Activated T-helper 17 cell treated with anti-CD3 and anti-CD28 coated beads, Interleukin-2, amount 50 U/mL, for 72 hours (primary cell): ENCODE measurements at places on chromosomes 7 and 10.

- ATAC-seq = peak; percentile 92
These were observed 214.0 kb upstream of the PRSS1 start for GRCh38 chr7:142535123-142535779.

DNA sequence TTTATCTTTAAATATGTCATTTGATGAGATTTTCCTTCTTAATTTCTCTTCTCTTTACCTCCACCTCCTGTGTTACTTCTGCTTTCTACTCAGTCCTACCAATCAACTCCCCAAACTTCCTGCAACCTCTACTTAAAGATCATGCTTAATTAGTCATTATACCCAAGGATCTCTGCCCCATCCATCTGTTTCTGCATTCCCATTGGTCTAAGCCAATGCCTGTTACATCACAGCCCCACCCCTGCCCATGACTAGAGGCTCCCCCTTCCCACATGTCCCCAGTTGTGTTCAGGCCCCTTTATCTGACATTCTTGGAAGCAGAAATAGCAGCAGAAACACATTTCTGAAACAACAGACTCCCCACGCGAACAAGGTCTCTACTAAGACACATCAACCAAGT lies 319.1 kb upstream of the NFE2L3 start:
- ATAC-seq = no peak

DNA sequence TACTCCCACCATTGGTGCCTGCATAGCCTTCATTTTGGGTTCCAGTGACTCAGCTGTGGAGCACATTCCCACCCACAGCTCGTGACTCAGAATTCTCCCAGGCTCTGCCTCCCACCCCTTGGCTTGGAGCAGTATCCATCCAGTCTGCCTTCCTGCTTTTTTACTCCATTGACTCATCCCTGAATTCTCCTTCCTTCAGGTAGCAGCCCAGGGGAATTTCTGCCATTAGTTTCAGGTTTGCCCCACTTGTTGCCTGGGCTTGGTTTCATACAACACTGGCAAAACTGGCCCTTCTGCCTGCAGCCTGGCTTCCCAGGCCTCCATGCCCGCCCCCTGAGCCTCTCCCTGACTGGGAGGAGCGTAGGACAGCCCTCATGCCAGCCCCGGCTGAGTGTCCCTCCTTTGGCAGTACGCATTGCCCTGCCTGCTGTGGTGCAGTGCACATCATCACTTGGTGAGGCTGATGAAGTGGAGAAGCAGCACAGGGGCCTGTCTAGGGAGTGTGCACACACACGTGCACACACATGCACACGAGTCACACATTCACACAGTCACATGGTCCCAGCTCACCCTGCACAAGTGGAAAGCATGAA lies 55.0 kb downstream of the SNX10 start:
- ATAC-seq = peak; percentile 42

DNA sequence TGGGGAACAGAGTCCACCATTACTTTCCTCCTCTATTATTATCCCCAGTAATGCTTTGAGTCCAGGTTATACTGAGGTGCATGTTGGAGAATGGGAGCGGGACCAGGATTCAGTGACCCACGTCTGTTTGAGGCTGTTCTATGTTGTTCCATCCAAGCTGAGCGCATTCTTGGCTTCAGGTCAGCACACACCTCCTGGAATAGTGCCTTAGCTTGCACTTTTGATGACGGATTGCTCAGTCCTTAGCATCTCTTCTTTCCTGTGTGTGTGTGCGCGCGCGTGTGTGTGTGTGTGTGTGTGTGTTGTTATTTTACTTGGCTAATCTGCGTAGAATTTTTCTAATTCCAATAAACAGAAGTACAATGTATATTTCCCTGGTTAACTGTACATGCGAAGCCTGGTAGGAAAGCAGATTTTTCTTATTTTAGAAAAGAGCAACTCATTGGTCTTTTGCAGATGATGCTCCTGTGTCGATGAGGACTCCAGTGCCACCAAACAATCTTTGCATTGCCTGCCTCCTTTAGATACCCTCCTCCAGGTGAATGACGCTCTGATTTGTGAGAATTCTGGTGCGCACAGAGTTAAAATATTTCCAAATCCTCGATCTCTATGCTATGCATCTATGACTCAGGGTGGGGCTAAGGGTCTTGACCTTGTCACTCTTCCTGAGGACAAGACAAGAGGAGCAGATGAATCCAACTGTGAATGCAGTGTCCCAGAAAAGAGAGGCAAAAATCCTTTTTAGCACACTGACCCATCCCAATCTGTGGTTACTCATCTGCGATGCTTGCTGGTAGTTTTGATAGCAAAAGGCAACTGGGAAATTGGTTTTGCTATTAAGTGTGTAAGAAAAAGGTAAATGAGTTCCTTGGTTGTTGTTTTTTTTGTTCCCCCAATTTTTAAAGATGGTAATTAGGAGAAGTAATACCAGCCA lies 13.3 kb upstream of the CELF2 start:
- no peak for ATAC-seq

GRCh38 chr10:17811146-17811865 lies 2.2 kb downstream of the MRC1 start:
- ATAC-seq = no peak

GRCh38 chr7:151249732-151250072 lies 1.2 kb upstream of the SMARCD3 start:
- ATAC-seq = no peak

GRCh38 chr7:27142580-27143022 lies 880 bp downstream of the HOXA5 start:
- ATAC-seq = no peak

DNA sequence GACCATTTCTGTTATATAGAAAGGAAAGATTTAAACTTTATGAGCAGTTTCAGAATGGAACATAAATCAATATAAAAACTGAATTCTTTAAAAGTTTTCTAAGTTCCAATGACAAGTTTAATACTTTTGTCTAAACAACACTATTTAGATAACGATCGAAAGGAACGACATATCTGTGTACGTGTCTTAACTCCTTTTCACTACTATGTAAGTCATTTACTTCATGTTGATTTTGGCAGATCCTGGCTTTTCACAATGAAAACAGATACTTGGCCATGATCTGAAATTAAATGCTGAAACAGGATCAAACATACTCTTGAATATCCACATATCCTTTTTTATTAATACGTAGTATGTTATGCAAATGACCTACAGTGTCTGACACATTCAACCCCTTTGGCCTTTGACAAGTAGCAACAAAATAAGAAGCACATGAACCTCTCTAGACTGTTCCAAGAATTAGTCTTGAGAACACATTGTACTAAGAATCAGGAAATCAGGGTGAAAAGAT lies 41.9 kb downstream of the RNLS start:
- ATAC-seq = no peak

- no peak for ATAC-seq
These were observed 221.3 kb upstream of the SMIM30 start for GRCh38 chr7:113339661-113340060.

DNA sequence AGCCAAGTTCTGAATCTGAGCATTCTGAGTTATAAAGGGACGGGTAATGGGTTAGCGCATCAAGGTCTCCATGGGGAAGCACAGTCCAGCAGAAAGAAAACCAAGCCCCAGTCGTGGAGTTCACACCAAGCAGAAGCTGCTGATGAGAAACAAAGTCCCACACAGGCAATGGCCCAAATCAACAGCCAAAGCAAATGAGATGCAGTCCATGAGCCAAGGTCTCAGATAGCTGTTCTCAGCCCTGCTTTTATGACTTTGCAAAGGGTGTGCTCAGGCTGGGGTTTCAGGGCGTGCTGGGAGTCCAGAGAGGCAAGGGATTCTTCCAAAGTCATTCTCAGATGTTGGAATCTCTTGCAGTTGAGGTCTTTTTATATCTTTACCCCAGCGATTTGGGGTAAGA lies 32.0 kb downstream of the THNSL1 start:
- ATAC-seq = no peak

GRCh38 chr7:152435384-152436110 lies at the start of gene KMT2C:
KMT2C (minus strand) TSS chr7:152436003; CDS start chr7:152435786, 217 bp downstream.
- ATAC-seq = peak; percentile 20

- peak; percentile 43 for ATAC-seq
These were observed 125.8 kb downstream of the DOCK4 start for GRCh38 chr7:112080441-112080840.

GRCh38 chr7:133978502-133979295 lies 148.4 kb upstream of the LRGUK start:
- no peak for ATAC-seq

- peak; percentile 19 for ATAC-seq
These were observed 836 bp downstream of the DPYSL4 start for GRCh38 chr10:132187430-132188138.

DNA sequence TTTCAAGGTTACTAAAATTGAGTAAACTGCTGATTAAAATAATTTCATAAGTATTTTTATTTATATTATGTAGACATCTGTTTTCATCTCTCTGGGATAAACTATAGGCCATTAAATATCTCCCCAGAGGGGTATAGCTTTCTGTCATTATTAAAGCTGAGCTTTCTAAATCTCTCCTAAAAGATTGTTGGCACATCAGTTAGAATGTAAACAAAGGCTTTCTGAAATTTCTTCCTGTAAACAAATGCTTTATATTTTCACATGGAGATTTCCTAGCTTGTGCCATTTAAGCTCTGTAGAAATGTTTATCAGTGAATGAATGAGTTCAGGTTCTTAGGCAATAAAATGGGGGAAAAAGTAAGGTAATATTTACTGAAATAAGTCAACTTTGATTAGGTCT lies 35.7 kb downstream of the PPP1R9A start:
- ATAC-seq = no peak

GRCh38 chr10:97071496-97071895 lies 114.3 kb downstream of the SLIT1 start:
- ATAC-seq = no peak

DNA sequence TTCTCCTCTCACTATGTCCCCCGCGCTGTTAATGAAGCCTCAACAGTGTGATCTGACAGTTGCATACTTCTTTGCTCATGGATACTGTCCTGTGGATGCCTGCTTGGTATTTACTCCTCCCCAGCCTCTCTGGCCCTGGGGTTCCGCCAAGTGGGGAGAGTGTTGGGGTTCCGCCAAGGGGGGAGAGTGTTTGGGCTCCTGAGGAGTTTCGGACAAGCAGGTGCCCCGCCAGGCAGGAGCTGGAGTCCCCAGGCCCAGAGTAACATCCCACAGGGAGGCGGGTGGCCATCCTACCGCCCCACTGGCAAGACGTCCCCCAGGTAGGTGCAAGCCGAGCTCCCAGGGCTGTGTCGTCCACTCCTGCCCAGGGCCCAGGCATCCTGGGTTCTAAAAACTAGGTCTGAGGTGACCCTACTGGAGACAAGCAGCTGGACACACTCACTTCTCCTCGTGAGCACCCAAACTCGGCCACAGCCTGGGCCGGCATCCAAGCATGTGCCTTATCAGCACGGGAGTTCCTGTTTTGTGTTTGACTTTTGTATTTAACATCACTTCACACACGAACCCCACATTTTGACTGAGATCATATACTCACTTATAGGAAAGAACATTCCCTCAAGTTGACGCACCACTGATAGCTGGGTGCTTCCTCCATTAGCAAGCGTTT lies 34.2 kb downstream of the CAMK2B start:
- no peak for ATAC-seq

DNA sequence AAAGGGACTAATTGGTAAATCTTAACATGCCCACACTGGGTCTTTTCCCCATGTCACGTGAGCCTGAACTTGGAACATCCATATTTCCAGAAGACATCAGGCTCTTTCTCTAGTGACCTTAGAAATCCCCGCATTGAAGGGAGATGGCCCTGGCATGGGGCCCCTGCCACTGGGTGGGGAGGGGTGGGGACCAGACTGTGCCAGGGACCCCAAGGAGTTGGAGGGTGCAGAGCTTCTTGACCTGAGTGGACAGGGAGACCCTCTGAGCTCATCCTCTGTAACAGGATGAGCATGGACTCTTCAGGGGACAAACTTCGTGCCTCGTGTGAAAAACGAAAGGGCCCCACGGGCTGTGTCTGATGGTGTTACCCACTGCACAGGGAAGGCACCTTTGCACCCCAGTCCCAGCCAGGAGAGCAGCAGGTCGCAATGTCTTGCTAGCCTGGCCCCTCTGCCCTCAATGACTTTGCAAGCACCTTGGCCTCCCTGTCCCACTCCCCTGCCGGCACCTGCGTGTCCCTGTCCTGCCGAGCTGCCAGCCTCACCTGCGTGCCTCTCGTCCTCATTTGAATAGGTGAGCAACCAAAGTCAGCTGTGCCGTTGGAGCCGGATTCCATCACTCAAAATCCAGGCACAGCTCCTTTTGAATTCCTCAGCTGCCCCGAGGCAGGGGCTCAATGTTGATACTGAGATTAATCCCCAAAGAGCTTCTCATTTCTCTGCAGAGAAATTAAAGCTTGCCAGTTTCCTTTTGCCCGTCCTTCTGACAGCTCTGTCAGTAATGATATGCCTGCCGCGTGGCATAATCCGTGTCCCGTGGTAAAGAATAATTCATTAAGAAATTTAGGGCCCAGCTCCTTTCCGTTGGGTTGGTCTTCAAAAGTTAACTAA lies 234.9 kb downstream of the EBF3 start:
- ATAC-seq = no peak

DNA sequence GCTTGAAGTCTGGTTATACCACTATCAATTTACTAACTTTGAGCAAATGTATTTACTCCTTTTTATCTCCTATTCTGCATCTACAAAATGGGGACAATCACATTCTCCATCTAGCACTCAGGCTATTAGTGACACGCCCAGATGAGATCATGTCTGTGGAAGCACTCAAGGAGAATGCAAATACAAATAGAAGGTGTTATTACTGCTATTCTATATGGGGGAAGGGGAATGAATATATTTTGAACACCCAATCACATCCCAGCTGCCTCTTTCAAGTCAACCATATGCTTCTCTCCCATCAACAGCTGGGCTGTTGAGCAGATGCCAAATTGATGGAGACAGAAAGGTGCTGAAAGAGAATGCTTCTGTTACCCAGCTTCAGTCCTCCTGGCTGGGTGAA lies 23.5 kb downstream of the SGMS1 start:
- ATAC-seq = no peak

DNA sequence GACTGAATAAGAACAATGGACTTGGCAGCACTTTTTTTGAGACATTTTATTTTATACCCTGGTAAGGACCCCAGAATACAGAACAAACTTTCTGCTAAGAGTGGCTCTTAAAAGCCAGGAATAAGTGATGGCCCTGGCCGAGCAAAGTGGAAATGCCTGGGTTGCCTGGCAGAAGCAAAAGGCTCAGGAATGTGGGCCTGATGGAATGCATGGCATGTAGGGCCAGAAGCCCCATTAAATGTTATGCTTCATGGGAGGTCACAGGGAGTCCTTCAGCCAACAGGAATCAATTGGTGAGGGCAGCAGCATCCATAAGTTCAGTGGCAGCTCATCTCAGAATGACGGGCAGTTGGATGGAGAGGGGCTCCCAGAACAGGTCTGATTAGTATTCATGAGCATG lies 301.5 kb upstream of the CACNA2D1 start:
- no peak for ATAC-seq

GRCh38 chr7:34041707-34042106 lies 136.4 kb downstream of the BMPER start:
- no peak for ATAC-seq

- no peak for ATAC-seq
These were observed 22.4 kb downstream of the PRSS2 start for GRCh38 chr7:142793156-142793555.

DNA sequence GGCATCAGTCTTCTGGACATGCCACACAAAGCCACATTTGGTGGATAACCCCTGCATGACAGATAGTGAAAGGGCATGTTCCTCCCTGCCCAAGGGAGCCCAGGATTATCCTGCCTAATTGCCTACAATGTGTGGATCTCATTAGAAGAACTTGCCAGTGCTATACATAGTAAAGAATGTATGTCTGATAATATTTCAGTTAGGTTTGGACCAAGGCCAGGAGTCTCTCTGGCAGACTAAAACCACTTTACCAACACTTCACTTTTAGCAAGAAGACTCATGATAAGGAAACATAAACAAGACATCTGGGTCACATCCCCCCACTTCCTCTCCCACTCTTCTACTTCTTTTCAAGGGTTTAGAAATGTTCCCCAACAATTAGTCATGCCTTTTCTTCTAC lies 196.7 kb downstream of the MTERF1 start:
- ATAC-seq = no peak
